ENCODE measurements at places on chromosomes 12 and 14. TPM values are rescaled to one million over a fixed set of nuclear protein-coding genes. Genes with fewer than 3 reads are reported as not detected.

GRCh38 chr12:132657004-132657727 is 30.0 kb downstream of the POLE start:
- no peak for DNase-seq

DNA sequence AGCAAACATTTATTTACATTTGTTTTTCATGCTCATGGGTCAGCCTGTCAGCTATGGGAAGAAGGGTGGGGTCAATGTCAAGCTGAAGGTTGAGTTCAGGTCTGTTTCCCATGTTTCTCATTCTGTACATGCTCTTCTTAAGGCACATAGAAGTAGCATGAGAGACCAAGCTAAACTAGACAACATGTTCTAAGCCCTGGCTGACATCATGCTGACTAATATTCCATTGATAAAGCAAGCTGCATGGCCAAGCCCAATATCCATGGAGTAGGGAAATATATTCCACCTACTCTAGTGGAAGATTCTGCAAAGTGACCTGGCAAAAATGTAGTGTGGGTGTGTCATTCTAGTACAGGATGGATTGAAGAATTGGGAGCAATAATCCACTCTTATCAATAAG is 44.1 kb downstream of the PLXNC1 start:
- DNase-seq, result no peak

DNA sequence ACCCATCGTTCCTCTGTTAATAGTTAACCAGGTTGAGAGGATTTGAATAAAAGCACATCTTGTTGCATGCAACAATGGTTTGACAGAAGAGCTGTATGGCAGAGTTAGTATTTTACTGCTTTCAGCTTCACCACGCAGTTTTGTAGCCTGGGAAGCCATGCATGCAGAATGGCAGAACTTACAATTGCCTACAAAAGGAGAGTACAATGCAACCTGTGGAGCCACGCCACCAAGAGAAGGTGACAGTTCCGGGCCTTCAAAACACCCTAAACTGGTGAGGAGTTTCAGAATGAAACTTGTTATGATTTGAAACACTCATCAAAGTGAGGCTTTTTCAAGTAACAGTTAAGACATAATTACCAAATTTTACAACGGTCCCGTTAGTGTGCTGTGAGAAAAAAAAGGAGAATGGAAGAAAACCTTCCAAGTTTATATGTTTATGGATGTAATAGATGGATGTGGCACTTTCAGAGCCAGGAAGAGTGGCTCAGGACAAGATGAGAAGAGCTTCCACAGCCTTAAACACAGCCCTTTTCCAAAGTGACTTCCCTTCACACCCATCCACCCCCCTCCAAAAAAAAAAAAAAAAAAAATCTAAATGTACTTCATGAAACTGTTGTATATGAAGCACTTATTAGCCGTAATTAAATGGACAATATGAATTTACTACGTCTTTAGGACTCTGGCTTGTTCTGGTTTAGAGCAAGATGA is 158.7 kb downstream of the EGLN3 start:
- no peak for DNase-seq

DNA sequence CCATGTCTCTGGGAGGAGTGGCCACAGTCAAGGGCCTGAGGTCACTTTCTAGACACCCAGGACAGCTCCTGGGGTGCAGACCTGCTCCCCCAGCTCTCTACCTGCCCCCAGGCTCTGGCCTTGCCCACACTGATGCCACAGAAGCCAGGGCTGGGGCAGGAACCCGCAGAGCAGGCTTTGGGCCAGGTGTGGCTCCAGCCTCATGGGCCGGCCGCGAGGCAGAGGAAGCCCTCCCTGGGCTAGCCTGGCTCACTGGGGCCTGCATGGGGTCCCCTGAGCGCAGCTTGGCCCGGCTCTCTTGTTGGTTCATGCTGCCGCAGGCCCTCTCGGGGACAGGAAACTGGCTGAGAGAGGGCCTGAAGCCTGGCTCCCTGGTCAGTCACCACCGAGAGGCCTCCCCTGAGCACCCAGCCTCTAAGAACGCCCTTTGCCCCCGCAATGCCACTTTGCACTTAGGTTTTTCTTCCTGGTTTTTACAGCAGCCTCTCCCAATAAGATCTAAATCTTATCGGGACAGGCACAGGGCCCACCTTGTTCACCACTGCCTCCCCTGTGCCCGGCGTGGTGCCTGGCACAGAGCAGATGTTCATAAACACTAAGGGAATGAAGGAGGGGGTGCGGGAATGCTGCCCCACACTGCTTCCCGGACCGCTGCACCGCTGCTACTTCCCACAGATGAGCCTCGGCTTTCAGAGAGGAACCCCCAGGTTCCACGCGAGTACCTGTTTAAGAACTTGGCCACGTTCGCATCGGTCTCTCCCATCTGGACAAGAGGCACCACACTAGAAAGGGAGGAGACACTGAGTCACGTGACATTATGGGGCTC is 14.7 kb downstream of the MMAB start:
- DNase-seq, result no peak

- DNase-seq, result no peak
Measured at GRCh38 chr12:115661112-115661511, 616.4 kb downstream of the MED13L start.

DNA sequence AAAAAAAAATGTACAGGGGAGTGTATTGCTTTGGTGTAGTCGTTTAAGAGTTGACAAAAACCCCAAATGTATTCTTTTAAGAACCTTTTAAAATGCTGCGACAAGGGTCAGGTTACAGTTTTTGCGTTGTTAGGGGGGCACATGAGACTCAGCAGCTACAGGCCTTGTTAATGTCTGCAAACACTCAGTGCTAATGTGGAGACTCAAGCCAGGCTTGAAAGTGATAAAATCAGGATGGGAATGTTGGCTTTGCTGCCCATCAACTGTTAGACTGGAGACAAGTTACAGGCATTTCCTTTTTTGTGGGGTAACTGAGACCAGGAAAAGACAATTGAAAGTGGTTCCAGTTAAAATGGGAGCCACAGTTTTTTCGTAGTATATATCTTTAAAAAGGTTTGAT is 84.8 kb downstream of the PRKCH start:
- peak; percentile 23 for DNase-seq

GRCh38 chr14:50342221-50343078 is 30.3 kb downstream of the DMAC2L start:
- DNase-seq, result peak; percentile 52

The GSG1 gene
- 0.07 TPM for total RNA-seq

GRCh38 chr14:89827265-89827664 is 127.3 kb downstream of the EFCAB11 start:
- DNase-seq, result no peak

The IGF1 gene
- total RNA-seq, result not detected

DNA sequence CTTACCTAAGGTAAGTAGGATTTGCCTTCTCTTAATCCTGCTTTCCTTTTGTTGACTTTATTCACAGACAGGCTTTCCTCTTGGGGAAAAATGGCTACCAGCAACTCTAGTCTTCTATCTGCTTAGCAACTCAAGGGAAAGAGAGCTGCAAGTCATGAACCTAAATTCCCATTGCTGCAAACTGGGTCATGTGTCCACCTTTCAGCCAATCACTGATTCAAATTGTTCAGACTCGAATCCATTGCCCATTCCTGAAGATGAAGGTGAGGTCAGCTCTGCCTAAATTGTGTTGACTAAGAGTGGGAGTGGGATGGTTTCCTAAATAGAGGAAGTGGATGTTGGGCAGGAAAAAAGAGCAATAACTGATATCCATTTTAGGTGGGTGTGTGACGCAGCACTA is 7.7 kb downstream of the FBXW8 start:
- DNase-seq, result no peak

DNA sequence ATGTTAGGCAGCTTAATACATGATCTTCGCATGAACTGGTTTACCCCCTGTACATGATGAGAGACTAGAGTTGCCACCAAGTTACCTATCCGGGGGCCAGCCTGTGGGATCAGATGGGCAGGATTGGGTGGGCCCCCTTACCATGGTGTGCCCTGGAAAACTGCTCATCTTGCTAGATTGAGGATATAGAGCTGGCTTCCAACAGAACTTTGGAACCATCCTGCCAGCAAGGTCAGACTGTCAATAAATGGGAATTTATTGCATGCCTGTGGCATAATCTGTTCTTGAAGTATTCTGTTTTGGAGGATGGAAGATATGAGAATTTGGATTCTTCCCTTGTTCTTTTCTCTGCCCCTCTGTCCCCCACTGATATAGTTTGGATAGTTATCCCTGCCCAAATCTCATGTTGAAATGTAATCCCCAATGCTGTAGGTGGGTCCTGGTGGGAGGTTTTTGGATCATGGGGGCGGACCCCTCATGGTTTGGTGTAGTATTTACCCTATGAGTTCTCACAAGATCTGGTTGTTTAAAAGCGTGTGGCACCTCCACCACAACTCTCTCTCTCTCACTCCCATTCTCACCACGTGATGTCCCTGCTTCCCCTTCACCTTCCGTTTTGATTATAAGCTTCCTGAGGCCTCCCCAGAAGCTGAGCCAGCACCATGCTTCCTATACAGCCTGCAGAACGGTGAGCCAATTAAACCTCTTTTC is 3.7 kb upstream of the TM9SF1 start:
- DNase-seq, result no peak

The KRT84 gene
- total RNA-seq, result not detected

GRCh38 chr14:59037086-59037485 is 151.4 kb upstream of the DAAM1 start:
- no peak for DNase-seq

DNA sequence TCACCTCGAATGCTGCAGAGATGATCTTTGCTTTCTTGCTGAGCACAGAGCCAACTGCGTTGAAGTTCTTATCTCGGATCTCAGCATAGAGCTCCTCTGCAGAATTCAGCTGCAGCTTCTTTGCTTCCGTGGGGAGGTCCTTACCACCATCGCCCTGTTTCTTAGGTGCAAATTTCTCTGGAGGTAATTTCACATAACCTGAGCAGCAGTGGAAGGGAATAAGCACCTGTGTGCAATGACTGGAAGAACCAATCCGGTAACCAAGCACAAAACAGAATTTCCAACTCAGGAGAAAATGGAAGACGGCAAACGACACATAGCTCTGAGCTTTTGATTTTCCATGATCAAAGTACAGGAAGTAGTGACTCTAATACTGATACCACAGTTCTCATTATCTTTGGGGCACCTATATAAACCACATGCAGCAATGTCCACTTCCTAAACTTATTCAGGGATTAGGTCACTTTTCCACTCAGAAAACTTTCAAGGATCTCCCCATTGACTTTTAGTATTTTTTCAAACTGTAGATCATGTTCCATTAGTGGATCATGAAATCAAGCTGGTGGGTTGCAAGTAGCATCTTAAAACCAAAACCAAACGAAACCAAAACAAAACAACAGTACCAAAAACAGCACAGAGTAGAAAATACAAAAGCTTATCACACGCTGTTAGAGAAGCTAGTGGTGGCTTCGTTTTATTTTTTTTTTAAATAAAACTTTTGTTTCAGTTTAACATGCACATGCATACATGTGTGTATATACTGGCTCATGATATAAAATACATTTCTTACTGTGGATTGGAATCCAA is 18.9 kb upstream of the DIABLO start:
- DNase-seq, result no peak

The IQSEC3 gene
- total RNA-seq, result 0.45 TPM

- no peak for DNase-seq
Measured at GRCh38 chr12:127678945-127679344, 588.0 kb upstream of the TMEM132C start.

DNA sequence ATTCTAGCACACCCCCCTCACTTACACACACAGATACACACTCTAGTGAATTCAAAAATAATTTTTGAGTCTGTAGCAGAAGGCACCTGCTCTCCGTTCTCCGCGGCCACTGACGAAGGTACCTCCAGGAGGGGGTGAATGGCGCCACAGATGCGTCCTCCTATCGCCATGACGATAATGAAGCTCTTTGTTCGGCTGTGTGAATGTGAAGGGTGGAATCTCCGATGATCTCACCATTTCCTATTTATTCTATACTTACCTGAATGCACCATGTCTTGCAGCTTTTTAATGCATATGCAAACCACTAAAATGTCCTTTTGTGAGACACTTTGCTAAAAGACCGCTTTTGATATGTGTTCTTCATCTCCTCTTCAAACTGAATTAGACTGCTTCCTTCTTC is 162.7 kb downstream of the EGLN3 start:
- DNase-seq, result peak; percentile 68

GRCh38 chr12:75289753-75290152 is 40.4 kb downstream of the CAPS2 start:
- no peak for DNase-seq

DNA sequence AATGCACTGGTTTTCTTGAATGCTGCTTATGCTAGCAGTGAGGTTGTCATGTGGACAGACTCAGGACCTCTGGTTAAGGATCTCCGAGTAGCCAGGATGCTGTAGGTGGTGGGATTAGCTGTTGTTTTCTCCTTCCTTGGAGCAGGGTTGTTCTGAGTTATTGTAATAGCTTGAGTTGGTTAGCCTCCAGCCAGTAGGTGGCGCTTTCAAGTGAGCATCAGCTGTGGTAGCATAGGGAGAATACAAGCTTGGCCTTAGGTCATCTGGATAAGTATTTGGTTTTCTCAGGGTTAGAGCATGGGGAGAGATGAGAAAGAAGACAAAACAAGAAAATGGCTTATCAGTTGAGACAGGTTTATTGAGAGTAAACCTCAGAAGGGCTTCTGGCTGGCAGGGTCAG is 299.7 kb upstream of the FBXO33 start:
- no peak for DNase-seq

The TMTC2 gene
- 4.8 TPM for total RNA-seq
